ENCODE measurements at places on chromosomes 4 and X.

GRCh38 chr4:174266416-174266815 is 17.1 kb downstream of the FBXO8 start:
- DNase-seq: no peak

- no peak for DNase-seq
These were observed 27.7 kb upstream of the GLRB start for GRCh38 chr4:157048248-157048647.

DNA sequence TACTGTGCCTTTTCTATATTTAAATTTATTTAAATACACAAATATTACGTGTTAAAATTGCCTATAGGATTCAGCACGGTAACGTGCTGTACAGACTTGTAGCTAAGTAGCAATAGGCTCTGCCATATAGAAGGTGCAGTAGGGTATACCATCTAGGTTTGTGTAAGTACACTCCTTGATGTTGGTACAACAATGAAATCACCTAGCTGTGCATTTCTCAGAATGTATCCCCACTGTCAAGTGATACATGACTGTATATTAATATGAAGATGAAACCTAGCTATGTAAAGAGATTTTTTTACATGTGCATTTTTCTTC is 431.2 kb downstream of the KCTD8 start:
- no peak for DNase-seq

- DNase-seq: no peak
These were observed 54.6 kb downstream of the ARAP2 start for GRCh38 chr4:36189511-36190226.

DNA sequence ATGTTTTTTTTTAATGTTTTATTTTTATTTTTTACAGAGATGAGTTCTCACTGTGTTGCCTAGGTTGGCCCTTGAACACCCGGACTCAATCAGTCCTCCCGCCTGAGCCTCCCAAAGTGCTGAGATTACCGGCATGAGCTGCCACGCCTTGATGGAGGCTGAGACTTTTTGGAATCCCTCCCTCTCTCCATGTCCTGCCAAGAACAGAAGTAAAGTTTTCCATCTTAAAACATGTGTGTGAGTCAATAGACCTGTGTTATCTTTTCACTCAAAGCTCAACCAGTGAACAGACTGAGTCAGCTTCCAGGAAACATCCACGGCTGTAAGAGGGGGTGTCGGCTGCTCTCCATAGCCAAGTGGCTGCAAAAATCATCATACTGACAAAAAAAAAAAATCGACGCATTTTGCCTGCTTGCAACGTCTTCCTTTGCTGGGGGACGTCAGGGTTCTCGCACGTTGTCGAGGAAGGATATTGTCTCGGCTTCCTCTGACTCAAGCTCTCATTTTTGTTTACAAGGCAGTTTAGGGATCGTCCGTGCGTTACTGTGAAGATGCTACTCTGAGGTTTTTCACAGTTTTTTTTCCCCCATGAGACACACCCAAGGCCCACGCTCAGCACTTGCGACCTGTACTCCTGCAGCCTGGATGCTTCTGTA is 10.0 kb upstream of the ASMTL start:
- peak; percentile 52 for DNase-seq

DNA sequence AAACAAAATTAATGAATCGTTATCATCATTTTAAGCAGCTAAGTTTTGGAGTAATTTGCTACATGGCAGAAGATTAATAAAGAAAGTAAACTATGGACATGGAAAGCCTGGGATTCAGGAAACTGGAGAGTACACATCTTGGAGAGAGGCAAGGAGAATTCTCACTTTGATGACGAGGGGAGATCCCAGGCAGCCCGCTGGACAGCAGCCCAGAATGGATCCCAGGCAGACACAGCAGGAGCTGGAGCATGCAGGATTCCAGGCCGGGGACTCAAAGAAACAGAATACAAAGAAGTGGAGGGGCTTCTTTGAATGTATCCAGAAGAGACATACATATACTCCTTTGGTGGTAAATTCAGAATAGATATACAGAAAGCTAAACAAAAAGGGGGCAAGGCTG is 118.0 kb upstream of the ATP6AP2 start:
- no peak for DNase-seq

- DNase-seq: no peak
These were observed 91.5 kb upstream of the FAM47A start for GRCh38 chrX:34223574-34223973.

DNA sequence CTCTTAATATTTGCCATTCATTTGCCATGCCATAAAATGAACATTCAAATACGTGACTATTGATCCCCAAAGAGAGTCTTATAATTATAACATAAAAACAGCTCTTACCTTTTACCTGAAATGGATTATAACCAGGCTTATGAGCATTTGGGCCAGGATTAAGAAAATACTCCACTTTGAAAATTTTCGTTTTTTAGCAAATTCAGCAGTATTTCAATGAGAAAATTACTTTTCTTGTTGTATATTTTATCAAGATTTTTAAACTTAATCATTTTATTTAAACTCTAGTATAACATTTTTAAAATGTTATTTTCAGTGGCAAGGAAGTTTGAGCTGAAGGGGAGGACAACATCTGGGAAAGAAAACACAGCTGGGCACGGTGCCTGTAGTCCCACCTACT is 59.0 kb upstream of the RAPGEF2 start:
- DNase-seq: no peak

DNA sequence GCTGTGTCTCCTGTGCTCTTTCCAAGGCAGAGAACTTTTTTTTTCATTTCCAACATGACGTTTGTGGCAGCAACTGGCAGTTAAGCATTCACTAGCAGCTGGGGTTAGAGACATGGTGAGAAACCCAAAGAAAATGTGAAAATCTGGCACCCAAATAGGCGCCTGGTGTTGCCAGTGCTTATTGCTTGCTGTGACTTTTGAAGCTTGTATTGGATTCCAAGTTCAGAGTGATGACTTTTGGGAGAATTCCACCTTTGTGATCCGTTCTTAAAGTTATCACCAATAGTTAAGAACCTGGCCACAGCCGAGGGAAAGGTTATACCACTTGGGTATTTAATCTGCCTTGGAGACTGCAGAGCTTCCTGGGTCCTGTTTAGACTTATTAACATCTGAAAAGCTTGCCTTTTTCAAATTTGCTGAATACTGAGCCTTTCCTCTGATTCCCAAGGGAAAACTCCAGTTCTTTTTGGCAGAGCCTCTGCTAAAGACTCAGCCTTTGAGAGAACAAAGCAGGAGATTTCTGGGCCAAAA is 101.0 kb downstream of the OPHN1 start:
- no peak for DNase-seq

DNA sequence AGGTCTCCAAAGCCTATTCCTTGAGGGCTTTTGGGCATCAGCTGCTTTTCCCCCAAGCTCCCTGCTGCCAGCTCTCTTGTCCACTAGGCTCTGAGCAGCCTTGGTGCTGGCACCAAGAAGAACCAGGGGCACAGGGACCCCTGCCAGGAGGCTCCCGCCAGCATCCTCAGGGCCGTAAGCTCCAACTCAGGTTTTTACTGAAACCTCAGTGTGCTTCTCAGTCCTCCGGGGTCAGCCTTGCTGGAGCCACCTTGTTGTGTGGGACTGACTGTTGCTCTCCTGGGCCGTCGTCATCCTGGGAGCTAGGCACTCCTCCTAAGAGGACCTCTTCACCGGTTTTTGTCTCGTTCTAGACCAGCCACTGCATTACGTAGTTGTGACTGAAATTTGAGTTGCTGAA is 38.9 kb downstream of the NOP14 start:
- DNase-seq: no peak

- DNase-seq: no peak
These were observed 852.0 kb downstream of the PCDH18 start for GRCh38 chr4:136680271-136680670.
